ENCODE measurements at places on chromosomes 16 and 17.

- DNase-seq: no peak
These were observed 105.0 kb downstream of the ZNF778 start for GRCh38 chr16:89322321-89323119.

GRCh38 chr17:76735006-76735405, 2.1 kb downstream of the SRSF2 start:
- no peak for DNase-seq

DNA sequence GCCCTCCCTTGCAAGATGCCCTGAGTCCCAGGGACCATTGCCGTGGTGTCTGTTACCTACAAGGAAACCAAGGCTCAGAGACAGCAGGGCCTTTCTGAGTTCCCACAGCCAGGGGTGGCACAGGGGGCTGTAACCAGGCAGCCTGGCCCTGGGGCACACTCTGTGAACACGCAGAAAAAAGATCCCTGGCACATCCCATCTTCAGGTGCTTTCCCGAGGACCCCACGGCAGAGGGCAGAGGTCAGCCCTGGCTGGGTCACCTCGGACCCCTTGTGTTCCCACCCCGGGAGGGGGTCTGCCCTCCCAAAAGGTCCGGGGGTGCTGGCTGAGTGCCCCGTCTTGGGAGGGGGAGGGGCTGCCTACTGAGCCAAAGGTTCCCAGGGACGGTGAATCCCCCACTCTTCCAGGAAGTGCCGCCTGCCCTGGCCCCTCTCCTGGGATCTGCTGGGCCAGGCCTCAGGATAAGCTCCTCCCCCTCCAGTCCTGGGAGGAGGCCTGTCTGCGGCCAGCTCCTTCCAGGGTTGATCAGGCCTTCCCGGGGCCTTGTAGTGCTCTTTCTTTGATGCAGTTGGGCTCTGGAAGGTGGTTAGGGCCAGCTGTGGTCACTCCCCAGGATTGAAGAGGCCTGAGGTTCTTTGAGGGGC, 8.1 kb downstream of the GLIS2 start:
- no peak for DNase-seq

- no peak for DNase-seq
These were observed 73.5 kb downstream of the GOSR1 start for GRCh38 chr17:30550512-30551273.

DNA sequence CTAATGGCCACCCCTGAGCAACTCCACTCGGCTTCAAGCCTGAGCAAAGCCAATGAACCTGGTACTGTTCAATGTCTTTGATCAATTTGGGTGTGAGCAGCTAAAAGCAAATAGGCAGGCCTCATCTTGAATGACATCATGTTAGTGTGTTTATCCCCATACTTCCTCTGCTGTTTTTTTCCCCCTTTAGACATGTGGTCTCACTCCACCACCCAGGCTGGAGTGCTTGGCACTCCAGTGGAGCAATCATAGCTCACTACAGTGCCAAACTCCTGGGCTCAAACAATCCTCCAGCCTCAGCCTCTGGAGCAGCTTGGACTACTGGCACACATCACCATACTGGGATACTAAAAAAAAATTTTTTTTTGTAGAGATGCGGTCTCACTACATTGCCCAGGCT, 75.4 kb downstream of the ARHGAP17 start:
- no peak for DNase-seq

GRCh38 chr16:74320707-74321106, 24.1 kb downstream of the PSMD7 start:
- no peak for DNase-seq

DNA sequence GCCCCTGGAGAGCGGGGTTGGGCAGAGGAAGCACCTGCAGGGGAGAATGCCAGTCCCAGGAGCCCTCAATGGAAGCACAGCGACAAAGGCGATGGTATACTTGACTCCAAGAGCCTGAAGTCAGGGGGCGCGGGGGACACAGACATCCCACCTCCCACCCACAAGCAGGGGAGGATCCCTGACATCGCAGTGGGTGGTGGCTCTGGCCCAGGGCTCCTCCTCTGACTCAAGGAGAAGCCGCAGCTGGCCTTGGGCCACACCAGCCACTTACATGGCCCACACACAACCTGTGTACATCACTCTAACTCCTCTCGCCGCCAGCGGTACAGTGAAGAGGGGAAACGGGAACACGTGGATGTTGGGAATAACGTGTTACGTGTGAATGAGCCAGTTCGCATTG, 44.3 kb downstream of the FZD2 start:
- DNase-seq: no peak

- no peak for DNase-seq
These were observed 684 bp upstream of the NUDT16L1 start for GRCh38 chr16:4692460-4693295.

DNA sequence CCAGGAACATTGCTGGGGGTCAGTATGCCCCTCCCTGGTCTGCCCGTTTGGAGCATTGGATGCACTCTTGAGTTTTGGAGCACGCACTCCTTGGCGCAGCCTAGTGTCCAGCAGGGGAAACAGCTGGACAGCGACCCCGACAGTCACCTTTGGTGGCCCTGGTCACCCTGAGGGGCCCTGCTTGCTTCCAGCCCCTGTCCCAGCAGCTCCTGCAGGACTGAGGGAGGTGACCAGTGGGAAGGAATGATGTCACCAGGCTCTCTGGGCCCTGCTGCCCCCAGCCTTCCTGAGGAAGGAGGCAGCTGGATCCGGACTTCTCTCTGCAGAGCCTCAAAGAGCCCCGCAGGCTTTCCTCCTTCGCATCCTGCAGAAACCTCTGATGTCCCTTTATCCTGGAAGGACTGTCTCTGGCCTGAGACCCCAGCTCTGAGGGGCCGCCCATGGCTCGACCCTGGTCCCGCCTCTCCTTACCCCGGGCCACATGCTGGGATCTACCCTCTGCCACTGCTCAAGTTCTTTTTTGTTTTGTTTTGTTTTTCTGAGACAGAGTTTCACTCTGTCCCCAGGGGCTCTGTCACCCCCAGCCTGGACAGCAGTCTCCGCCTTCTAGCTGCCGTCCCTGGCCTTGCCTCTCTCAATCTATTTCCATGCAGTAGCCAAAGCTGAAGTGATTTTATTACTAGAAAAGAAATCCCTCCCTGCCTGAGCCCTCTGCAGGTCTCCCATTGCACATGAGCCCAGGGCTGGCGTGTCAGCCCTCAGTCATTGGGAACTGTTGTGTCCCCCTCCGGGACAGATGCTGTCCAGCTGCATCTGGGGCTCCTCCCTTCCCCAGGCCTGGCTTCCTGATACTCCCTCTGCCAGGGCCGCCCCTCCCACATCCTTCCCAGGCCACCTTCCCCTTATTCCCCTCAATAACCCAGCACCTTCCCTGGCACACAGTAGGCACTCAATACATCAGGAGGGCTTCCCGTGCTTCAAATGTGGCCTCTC, 11.6 kb downstream of the ZSCAN10 start:
- DNase-seq: no peak

- no peak for DNase-seq
These were observed 78.1 kb downstream of the OR1D5 start for GRCh38 chr17:2985318-2985717.

- no peak for DNase-seq
These were observed 34.7 kb downstream of the MYO15A start for GRCh38 chr17:18143044-18143936.

DNA sequence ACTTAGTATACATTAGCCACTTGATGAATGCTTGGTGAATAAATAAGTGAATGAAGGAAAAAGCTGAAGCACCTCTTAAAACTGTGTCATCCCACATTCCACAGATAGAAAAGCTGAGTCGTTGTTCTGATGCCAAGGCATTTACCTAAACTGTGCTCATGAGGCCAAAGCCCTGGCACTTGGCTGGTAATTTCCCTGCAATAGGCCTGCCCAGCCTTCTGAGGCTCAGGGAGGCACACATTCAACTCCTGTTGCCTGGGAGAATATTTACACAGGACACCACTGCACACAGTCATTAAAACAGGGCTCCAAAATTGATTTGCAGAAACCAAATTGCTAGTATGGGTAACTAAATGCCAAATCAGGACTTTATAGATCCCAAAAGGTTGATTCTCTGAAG, 333.0 kb upstream of the C16orf82 start:
- DNase-seq: no peak

DNA sequence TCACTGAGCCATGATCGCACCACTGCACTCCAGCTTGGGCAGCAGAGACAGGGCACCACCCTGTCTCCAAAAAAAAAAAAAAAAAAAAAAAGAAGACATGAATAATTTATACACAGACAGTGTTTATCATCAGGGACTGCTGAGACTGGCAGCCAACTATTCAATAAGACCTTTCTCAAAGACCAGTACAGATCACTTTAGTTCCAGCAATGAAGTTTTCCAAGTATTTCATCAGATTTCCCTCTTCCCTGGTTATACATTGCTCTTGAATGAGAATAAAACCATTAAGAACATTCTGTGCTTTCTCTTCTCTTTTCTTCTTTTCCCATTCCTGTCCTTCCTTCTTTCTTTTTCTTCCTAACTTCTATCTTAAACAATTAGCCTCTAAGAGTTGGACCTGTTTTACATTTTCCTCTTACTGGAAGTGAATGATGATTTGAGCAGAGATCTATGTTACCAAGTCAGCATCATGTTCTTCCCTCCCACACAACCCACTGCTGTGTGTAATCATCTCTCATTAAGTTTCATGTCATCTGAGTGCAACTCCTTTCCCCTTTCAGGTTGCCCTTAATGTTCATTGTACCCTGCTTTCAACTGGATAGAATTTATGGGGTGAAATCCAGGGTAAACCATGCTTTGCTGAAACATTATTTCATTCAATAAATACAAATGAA, 35.9 kb upstream of the SMIM36 start:
- DNase-seq: no peak

DNA sequence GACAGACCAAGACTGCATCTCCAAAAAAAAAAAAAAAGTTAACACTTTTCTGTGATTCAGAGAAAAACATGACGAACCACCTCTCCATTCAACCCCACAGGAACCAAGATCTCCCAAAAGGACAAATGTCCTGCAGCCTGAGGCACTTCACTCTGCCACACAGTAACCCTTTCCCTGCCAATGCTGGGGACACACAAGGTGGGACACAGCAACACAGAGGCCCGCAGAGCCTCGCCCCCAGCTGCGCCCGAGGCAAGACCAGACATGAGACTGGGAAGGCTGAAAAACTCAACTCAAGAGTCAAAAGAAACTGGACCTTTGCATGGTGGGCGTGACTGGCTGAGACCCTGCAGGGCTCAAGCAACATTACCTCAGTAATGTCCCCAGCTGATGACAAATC, 34.0 kb downstream of the FANCA start:
- no peak for DNase-seq

DNA sequence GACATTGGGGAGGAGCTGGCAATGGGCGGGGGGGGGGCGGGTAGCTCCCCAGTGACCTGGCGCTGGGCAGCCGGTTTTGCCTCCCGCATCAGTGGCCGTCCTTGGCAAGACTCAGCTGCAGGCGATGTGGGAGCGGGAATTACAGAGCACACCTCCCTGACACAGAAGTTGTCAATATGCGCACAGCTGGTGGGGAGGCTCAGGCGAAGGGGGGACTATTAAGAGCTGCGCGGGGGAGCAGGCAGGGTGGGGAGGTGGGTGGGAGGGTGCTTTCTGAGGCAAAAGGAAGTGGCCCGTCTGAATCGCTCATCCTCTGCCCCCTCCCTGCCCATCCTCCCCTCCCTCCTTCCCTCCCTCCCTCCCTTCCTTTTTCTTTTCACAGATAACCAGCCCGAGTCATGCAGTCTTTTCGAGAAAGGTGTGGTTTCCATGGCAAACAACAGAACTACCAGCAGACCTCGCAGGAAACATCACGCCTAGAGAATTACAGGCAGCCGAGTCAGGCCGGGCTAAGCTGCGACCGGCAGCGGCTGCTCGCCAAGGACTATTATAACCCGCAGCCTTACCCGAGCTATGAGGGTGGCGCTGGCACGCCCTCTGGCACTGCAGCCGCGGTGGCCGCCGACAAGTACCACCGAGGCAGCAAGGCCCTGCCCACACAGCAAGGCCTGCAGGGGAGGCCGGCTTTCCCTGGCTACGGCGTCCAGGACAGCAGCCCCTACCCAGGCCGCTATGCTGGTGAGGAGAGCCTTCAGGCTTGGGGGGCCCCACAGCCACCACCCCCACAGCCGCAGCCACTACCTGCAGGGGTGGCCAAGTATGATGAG, 44.0 kb downstream of the SREBF1 start:
- DNase-seq: no peak

- no peak for DNase-seq
These were observed 127.3 kb downstream of the PRKCA start for GRCh38 chr17:66429680-66430079.

DNA sequence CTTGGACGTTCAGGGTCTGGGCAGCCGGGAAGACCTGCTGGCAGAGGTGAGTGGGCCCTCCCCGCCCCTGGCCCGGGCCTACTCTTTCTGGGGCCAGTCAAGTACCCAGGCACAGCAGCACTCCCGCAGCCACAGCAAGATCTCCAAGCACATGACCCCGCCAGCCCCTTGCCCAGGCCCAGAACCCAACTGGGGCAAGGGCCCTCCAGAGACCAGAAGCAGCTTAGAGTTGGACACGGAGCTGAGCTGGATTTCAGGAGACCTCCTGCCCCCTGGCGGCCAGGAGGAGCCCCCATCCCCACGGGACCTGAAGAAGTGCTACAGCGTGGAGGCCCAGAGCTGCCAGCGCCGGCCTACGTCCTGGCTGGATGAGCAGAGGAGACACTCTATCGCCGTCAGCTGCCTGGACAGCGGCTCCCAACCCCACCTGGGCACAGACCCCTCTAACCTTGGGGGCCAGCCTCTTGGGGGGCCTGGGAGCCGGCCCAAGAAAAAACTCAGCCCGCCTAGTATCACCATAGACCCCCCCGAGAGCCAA, 8.6 kb upstream of the ABCC3 start:
- peak; percentile 50 for DNase-seq

GRCh38 chr17:39887078-39887477, 19.1 kb downstream of the ZPBP2 start:
- DNase-seq: no peak

GRCh38 chr16:81623365-81624102, 155.6 kb upstream of the PLCG2 start:
- no peak for DNase-seq

DNA sequence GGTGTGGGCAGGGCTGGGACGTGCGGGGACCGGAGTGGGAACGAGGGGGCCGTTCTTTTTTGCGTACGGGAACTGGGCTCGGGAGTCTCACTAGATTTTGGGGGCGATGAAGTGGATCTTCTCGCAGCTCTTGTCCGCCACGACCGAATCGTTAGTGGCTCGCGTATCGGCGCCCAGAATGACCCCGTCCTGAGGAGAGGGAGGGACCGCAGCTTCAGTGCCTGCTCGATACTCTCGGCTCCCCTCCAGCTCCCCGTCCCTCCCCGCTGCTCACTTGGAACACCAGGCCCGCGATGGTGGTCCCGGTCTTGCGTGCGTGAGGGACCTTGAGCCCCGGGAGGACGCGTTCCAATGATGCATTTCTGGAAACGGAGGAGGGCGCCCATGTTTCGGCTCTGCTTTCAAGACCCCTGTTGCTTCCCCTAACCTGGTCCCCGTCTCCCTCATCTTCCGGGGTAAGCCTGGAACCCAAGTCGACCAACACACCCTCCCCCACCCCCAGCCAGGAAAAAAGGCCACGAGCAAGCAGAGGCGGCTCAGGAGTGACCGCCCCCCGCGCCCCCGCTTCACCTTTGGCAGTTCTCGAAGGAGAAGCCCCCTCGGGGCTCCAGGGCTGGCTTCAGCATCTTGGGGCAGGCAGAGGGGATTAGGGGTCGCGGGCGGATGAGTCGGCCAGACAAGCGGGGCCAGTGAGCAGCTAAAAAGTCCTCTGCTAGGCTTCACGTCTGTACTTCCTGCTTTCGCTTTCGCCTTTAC, at the start of gene PSMB10:
Gene PSMB10 (minus strand): TSS at position 727 of the 756 bp plus-strand sequence. CDS start 101 bp downstream, at position 626.
- DNase-seq: peak; percentile 40

GRCh38 chr17:81551458-81552243, 502 bp downstream of the FAAP100 start:
- DNase-seq: no peak

Measured in stimulated activated CD4-positive, alpha-beta T cell treated with anti-CD3 and anti-CD28 coated beads, Interleukin-15, amount 100 ng/mL, for 48 hours (primary cell).